NCI-H2171 treated with DMSO at 0.1 percent for 48 hours (cell line): ENCODE measurements at places on chromosomes 7 and 10.

DNA sequence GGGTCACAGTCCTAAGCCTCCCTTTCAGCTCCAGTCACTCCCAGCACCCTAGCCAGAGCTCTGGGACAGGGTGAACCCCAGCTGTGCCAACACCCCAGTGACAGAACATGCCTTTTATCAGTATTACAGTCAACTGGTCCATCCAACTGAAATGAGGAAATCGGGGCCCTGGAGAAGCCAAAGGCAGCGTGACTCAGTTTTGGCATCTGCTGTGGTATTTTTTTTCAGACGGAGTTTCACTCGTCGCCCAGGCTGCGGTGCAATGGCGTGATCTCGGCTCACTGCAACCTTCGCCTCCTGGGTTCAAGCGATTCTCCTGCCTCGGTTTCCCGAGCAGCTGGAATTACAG lies 3.4 kb upstream of the CLDN15 start:
- DNase-seq, result peak; percentile 76

DNA sequence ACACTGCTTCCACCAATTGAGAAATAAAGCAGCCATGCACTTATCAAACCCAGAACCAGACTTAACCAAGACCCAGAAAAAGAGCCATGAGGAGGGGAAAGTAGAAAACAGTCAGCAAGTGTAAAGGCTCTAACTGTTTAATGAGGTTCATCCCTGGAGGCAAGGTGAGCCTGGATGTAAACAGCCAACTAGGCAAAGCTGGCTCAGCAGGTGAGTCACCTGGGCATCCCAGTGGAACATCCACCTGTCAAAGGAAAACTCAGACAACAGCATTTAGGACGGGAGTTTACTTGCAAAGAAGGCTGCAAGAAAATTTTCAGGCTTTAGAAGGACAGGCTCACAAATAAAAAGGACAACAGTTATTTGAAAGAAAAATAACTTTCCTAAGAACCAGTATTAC lies 153.0 kb downstream of the SNX13 start:
- DNase-seq, result peak; percentile 33

DNA sequence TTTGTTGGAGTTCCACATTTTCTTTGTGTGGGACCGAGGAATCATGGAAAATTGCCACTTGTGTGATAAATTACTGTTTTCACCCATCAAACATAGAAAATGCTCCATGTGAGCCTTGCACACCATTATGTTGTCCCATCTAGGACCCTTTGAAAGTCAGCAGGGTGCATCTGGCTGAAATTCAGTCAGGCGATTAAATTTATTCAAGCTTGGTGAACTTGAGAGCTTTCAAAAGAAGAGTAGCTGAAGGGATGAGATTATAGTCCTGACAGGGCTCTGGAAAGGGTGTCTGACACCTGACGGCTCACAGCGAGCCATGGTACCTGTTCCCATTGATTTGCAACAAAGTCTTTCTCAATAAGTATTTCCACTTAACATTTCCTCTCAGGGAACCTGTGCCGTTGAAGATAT lies 399.7 kb upstream of the ETV1 start:
- peak; percentile 57 for DNase-seq

DNA sequence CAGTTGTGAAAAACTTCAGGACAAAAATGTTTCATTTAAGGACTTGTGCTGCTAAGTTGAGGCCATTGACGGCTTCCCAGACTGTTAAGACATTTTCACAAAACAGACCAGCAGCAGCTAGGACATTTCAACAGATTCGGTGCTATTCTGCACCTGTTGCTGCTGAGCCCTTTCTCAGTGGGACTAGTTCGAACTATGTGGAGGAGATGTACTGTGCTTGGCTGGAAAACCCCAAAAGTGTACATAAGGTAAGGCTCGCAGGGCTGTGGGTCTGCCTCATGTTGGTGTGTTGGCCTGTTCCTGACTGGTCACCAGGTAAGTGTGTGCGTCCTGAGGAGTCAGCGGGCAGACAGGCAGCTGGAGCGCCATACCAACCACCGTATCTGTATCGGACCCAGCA lies 17.9 kb downstream of the OGDH start:
- no peak for DNase-seq

DNA sequence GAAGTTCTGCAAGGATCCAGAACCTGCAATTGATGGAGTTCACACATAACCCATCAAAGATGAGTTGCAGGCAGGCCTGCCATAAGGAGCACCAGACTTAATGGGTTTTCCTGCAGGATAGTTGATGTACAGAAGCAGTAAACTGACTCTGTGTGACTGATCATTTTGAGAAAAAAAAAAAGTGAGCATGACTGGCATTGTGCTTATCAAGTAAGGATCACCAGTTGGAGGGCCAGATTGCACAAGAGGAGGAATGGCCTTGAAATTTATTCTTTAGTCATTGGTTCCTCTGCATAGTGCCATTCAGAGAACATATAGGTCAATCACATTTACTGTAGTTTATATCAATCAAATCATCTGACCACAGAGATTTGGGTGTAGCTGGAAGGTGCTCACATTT lies 3.8 kb downstream of the CYP3A43 start:
- no peak for DNase-seq

- DNase-seq, result no peak
Measured at GRCh38 chr7:1678571-1679325, 8.7 kb downstream of the ELFN1 start.

GRCh38 chr10:93063977-93064660 lies 3.5 kb downstream of the CYP26C1 start:
- no peak for DNase-seq

- DNase-seq, result no peak
Measured at GRCh38 chr7:16651396-16652239, 5.6 kb downstream of the BZW2 start.

GRCh38 chr10:3085785-3086567 lies 18.6 kb downstream of the PFKP start:
- DNase-seq, result no peak

GRCh38 chr10:122326806-122327205 lies 47.7 kb upstream of the PLEKHA1 start:
- DNase-seq, result no peak

DNA sequence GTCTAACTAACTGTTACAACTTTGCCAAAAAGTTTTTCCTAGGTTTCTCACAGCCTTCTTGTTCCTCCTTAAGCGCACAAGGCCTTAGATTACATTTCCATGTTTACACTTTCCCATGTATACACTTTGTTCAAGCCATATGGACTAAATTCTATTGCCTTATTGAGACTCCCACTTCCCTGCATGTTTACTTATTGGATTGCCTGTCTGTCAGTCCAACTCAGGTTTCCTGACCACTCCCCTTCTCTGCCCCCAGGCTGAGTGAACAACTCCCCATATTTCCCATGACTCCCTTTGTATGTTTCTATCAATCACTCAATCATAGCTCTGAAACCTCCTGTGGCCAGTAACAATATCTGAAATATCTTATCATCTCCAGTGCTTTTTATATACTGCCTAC lies 43.0 kb downstream of the SLC25A40 start:
- peak; percentile 2 for DNase-seq

GRCh38 chr10:117001144-117001543 lies 3.8 kb downstream of the SHTN1 start:
- no peak for DNase-seq

DNA sequence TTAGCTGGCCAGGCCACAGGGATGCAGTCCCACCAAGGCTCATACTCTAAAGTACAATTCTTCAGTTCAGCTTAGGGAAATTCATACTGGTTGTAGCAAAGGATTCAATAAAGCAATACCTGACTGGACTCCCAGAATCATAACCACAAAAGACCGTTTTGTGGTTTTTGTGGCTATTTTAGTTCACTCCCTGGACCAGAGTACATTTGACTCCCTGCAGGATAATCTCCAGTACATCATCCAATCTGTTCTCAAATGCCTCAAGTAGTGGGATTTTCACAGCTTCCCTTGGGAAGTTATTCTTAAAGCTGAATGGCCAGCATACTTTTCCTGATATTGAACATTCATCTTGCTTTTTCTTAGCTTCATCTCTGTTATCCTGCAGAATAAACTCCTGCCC lies 29.3 kb upstream of the YAE1 start:
- no peak for DNase-seq

- peak; percentile 18 for DNase-seq
Measured at GRCh38 chr7:81410471-81411117, 359.3 kb downstream of the HGF start.

DNA sequence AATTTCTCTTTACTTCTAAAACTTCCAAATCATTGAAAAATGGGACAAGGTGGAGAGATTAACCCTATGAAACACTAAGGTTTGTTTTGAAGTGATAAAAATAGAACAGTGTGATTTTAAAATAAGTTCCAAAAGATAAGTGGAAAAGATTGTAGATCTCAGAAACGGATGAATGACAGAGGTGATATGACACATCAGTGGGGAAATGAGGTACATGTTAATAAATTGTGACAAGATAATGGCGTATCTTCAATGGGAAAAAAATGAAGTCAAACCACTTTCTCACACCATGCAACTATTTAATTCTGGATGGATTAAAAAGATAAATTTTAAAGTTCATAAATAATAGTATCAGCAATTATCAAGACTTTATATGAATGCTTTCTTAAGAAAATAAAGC lies 159.7 kb upstream of the VWC2 start:
- no peak for DNase-seq

DNA sequence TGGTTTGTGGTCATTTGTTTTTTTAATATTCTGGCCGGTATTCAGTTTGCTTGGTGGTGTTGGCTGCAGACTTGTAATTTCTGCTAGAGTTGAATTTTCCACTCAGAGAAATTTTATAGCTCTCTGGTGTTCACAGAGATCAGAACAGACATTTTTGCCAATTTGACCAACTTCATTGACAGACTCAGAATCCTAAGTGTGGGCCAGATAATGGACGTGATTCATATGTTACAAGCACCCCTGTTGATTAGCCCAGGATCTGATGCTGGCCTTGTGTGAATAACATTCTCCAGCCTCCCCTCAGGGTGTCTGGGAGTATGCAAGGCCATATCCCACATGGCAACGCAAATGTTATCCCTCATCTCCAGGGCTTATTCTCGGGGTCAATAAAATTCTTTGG lies 283.8 kb downstream of the C7orf25 start:
- no peak for DNase-seq

DNA sequence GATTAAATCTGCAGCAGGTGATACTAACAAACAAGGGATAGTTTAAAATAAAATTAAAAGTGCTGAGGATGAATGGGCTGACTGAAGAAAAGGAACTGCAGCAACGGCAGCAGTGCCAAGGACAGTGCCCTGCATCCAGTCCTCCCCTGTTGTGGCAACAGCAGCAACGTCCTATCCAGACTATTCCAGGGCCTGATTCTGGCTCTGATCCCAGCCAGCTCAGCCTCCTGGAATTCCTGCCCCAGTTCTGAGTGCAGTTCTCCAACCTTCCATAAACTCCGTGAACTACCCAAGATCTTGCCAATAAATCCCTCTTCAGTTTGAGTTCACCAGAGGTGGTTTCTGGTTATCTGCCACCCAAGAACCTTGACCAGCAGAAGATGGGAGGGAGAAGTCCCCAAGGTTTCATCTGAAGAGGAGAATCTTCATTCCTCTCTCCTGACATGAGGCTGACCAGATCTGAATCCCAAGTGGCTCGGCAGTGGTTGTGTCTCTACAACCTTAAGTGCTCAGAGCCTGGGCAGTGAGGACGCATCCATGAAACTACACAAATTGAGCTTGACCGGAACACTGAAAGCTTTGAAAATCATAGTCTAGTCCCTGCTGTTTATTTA lies 115.8 kb downstream of the SORBS1 start:
- no peak for DNase-seq

GRCh38 chr7:27840760-27841364 lies 100.9 kb downstream of the TAX1BP1 start:
- no peak for DNase-seq

GRCh38 chr7:109641445-109641844 lies 1071.8 kb downstream of the DNAJB9 start:
- no peak for DNase-seq

DNA sequence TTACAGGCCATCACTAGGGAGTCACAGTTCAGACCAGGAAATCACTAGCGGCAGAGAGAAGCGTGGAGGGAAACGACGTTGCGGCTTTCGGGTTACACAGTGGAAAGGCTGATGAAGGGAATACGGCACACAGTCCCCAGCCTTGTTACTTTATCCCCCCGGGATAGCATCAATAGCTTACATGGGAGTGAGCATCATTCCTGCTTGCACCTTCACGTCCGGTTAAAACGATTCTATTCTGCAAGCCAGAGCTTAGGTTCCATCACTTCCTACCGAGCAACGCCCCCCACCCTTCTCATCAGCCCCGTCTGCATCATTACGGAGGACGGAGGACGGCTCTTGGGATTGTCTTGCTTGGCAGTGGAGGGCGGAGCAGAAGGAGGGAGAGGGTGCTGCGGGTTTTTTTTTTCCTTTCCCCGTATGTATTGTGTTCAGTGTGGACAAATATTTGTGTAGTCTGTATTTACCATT lies 124.9 kb downstream of the CLEC2L start:
- DNase-seq, result no peak

GRCh38 chr7:55502858-55503440 lies 69.4 kb downstream of the VOPP1 start:
- DNase-seq, result no peak

GRCh38 chr10:110340816-110341215 lies 36.1 kb upstream of the SMNDC1 start:
- DNase-seq, result no peak
